ENCODE measurements at places on chromosomes 11 and 22.

DNA sequence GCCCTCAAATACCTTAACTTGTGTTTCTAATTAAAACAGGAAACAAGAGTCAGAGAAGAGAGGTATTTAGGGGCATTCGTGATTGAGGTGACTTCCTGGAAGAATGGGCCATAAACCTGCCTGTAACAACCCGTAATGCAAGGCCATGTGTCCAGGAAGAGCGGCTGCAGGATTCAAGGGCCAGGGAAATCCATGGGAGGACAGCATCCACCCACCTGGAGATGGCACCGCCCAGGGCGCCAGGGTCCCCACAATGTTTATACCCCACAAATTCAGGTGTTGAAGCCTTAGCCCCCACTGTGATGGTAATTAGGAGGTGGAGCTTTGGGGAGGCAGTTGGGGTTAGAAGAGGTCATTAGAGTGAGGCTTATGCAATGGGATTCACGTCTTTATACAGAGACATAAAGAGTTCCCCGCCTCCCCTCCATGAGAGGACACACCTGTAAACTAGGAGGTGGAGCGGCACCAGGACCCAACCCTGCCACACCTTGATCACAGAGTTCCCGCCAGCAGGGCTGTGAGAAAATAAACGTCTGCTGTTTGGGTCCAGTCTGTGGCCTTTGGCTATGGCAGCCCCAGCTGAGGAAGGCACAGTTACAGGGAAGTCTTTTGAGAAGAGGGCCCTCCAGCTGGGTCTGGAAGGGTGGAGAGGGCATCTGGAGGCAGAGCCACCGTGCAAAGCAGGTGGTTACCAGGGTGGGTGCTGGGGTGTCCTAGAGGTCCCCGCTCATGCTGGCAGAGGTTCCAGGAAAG, 1394.3 kb downstream of the TBC1D22A start:
- DNase-seq = no peak

DNA sequence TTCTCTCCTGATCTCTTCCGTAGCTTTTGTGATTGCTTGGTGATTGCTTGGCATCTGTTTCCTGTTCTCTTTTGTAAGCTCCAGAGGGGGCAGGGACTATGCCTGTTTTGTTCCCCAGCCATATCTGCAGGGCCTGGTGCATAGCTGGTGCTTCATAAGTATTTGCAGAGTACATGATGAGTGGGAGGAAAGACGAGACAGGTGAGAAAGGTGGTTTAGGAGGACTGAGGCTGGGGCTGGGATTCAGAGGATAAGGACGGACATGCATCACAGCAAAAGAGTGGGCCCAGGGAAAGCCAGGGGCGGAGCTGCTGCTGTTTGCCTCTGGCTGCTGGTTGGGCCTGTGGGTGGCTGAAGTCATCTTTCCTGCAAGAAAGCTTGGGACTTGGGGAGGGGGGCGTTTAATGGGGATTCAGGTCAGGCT, 62.4 kb downstream of the DSCAML1 start:
- no peak for DNase-seq

- DNase-seq = peak; percentile 48
Observed at GRCh38 chr11:14380947-14381561, 22.1 kb upstream of the RRAS2 start.

DNA sequence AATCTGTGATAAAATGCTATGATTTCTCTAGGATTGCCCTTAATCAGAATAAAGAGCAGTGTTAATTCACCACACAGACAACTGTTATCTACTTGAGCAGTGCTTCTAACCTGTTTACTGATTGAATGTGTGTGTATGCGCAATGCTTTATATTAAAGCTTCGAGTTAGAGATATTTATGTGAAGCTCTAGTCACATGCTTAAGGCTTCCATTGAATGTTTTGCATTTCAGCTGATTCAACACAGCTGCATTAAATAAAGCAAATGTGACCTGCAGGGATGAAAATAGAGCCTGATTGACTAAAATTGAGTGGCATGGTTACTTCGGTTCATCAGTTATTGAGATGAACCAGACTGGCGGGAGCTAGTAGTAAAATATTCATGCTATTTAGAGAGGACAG, 395.3 kb downstream of the JRKL start:
- DNase-seq = no peak

DNA sequence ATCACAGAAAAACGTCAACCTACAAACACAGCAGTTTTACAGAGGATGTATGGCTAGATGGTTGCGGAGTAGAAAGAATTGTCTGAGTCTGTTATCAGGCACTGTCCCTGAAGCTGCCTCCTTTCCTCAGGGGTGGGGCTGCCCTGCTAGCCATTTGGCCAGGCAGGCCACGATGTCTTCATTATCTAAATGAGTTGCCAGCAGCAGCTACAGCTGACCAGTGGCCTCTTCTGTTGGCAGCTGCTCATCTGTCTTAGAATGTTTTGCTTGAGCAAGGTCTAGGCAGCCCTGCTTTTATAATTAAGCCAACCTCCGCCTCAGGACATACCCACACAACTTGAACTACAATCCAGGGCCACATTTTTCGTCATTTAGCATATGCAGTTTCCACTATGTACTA, 17.5 kb downstream of the SLC6A5 start:
- no peak for DNase-seq

GRCh38 chr11:14315130-14315529, 43.9 kb downstream of the RRAS2 start:
- DNase-seq = no peak

DNA sequence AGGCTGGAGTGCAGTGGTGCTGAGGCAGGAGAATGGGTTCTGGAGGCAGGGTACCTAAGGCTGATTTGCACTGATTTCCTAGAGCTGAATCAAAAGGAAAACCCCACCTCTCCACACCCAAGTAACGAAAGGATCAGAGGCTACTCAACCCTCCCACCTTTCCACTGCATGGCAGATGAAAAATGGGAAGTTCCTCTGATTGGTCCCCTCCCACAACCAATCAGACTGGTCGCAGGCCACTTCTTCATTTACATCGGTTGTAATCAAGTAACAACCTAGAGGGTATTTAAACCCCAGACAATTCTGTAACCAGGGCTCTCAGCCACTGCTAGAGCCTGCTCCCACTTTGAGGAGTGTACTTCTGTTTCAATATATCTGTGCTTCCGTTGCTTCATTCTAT, 18.6 kb upstream of the PARVB start:
- DNase-seq = no peak

GRCh38 chr11:90284171-90284570, 61.3 kb upstream of the CHORDC1 start:
- no peak for DNase-seq

GRCh38 chr11:70317581-70318305, 47.3 kb downstream of the PPFIA1 start:
- DNase-seq = no peak

GRCh38 chr11:110027627-110028371, 65.4 kb upstream of the ZC3H12C start:
- no peak for DNase-seq

GRCh38 chr11:76391021-76391420, 9.9 kb downstream of the GVQW3 start:
- no peak for DNase-seq

- DNase-seq = no peak
Observed at GRCh38 chr22:44305888-44306287, 6.9 kb downstream of the SHISAL1 start.

DNA sequence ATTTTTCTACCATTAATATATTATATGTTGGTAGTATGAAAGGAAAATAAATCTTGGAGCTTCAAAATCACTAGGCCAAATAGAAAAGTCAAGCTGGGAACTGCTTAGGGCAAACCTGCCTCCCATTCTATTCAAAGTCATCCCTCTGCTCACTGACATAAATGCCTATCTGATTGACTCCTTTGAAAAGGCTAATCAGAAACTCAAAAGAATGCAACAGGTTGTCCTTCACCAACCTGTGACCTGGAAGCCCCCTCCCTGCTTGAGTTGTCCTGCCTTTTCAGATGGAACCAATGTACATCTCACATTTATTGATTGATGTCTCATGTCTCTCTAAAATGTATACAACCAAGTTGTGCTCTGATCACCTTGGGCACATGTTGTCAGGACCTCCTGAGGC, 3.2 kb upstream of the TRIM34 start:
- no peak for DNase-seq

- no peak for DNase-seq
Observed at GRCh38 chr11:123421589-123421988, 8.5 kb upstream of the GRAMD1B start.

GRCh38 chr11:72842653-72843330, 28.6 kb downstream of the ATG16L2 start:
- DNase-seq = no peak

GRCh38 chr22:27110665-27111451, 453.5 kb downstream of the MIAT start:
- DNase-seq = no peak

DNA sequence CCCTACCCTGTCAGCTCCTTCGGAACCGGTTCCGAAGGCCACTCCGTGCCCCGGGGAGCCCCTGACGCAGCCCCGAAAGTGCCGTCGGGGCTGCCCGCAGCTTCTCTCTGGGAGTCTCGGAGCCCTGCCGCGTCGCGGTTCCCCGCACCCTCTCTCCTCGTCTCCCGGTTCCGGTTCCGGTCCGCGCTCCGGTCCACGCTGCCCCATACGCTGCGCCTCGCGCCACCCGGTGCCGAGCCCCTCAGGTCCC, 618 bp downstream of the MTA2 start:
- peak; percentile 55 for DNase-seq

- no peak for DNase-seq
Observed at GRCh38 chr11:27462543-27462942, 10.0 kb downstream of the LGR4 start.

GRCh38 chr11:74462631-74463030, 4.7 kb downstream of the KCNE3 start:
- DNase-seq = no peak

DNA sequence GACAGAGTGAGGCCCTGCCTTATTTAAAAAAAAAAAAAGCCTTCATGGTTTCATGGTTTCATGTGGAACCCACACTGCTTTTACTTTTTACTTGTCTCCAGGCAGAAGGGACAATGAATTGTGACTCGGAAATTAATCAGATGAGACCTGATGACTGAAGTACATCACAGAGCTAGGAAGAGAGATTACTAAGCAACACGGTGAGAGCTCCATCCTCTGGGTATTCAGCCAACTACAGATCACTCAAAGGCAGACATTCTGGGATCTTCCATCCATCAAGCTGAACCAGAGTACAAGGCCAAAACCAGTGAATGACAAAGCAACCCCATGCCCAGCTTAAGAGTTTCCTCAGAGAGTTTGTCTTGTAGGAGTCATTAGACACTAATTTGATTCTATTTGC, 433.2 kb downstream of the SOX6 start:
- DNase-seq = no peak

- no peak for DNase-seq
Observed at GRCh38 chr11:106879029-106879428, 139.2 kb downstream of the GUCY1A2 start.

- DNase-seq = peak; percentile 80
Observed at GRCh38 chr11:44611687-44612434, 46.4 kb downstream of the CD82 start.

- no peak for DNase-seq
Observed at GRCh38 chr22:20002128-20002527, 14.5 kb downstream of the ARVCF start.

GRCh38 chr22:32469799-32470212, 4.8 kb upstream of the FBXO7 start:
- DNase-seq = no peak

DNA sequence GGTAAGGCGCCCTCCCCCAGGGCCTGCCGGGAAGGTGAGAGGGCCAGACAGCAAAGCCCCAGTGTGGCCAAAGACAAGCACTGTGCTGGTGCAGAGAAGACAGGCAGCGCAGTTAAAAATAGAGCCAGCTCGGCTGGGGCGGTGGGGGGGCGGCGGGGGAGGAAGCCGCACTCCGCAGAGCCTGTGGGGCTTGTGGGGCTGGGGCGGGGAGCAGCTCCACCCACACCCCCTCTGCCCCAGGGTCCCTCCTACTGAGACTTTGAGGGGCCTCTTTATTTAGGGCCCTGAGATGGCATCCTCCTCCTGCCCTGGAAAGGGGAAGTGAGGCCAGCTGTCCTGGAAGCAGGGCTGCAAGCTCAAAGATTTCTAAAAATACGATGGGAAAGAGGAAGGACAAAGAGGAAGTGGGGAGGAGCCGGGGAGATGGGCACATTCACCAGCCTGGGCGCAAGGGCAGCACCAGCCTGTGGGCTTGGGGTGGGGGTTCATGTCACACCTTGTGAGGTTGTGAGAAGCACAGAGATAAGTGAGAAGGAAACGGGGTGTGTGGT, 2.6 kb downstream of the CYTH4 start:
- DNase-seq = peak; percentile 59

GRCh38 chr11:7688238-7688826, 15.0 kb upstream of the CYB5R2 start:
- DNase-seq = peak; percentile 17

- no peak for DNase-seq
Observed at GRCh38 chr22:49734390-49734789, 93.3 kb downstream of the BRD1 start.

GRCh38 chr11:134638796-134639430, 226.9 kb upstream of the B3GAT1 start:
- no peak for DNase-seq

GRCh38 chr22:20205464-20205963, 54.7 kb upstream of the CCDC188 start:
- DNase-seq = no peak

DNA sequence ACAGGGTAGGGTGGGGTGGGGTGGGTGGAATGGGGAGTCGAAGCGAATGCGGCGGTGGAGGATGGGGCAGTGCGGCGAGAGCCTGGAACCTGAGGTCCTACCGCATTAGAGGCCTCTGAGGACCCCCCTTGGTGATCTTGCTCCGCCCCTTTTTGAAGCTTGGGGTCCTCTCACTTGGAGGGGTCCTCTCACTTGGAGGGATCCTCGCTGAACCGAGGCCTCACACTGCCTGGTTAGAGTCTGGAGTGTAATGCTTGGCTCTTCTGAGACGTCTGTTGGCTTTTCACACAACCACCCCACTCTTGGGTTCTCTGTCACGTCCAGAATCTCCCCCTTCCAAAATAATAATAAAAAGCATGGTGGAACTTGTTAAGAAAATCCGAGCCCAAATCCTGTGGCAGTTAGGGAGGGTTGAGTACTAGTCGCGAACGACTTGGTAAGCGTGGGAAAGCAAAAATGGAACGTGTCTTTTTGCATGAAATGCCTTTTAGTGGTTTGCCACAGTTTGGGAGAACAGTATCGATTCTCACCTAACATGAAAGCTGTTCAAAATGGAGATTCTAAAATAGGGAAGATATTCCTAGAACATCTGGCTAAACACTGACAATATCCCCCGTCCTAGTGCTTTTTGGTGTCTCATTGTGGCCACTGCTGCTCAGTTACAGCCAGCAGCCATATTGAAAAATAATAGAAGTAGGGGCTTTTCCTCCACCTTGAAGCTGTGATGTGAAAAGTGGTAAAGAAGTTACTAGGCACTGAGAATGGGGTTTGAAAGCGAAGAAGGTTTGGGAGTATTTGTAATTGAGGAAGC, 822 bp downstream of the RBX1 start:
- peak; percentile 28 for DNase-seq

- no peak for DNase-seq
Observed at GRCh38 chr11:93736129-93736528, 5.2 kb downstream of the TAF1D start.

GRCh38 chr11:123457187-123457770, 27.2 kb downstream of the GRAMD1B start:
- DNase-seq = peak; percentile 32

GRCh38 chr11:62466444-62466843, 47.6 kb downstream of the SCGB1A1 start:
- no peak for DNase-seq
